Muscle of leg (tissue), 16 donors: ENCODE measurements at places on chromosomes 7 and 10. TPM values are rescaled to one million over a fixed set of nuclear protein-coding genes. Genes with fewer than 3 reads are reported as not detected.

DNA sequence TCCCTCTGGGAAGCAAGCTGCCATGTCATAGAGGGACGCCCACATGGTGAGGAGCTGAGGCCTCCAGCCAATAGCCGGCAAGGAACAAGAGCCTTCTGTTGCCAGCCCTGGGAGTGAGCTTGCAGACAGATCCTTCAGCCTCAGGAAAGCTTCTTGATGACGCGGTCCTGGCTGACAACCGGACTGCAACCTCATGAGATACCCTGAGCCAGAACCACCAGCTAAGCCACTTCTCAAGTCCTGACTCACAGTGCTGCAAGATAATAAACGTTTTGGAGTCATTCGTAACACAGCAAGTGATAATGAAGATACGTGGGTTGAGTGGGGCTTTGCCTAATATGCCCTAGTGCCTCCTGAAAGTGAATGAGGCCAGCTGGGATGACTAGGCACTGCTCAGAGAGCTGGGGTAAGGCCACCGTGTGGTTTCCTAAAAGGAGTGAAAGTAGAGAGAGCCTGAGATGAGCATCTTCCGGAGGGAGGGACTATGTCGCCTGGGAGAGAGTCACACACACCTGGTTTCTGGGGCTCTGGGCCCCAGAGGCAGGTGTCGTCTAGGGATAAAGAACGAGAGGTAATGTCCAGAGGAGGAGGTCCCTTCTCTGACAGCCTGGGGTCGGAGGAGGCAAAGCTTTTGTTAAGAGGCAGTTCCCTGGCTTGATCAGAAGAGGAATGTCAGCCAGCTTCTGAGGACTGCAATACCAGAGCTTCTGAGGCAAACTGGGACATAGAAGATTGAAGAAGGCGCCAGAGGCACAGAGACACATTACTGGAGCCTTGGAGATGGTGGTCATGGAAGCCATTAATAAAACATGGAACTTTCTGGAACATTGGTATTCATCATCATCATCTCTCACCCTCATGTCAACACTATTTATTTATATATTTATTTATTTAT is 53.6 kb downstream of the PYROXD2 start:
- peak; percentile 84 for DNase-seq

- DNase-seq: peak; percentile 68
Measured at GRCh38 chr10:110081911-110082310, 74.1 kb downstream of the ADD3 start.

DNA sequence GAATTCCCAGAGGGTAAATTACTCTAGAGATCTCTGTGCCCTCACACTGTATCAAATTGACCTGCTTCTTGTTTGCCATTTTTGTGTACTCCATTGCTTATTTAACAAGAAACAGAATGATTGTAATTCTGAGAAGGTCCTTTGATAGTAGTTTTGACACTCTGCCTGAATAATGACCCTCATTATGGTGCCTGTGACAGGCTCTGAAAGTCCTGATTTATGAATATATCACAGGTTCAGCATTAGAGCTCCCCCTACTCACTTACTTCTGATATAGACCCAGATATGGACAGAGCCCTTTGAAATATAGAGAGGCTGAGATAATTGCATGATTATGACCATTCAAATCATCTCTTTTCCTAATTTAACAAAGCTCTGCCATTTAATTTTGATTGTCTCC is 465.2 kb downstream of the MDFIC start:
- no peak for DNase-seq

GRCh38 chr7:103752995-103753394 is 236.5 kb downstream of the RELN start:
- no peak for DNase-seq

GRCh38 chr10:18162021-18162627 is 21.9 kb downstream of the CACNB2 start:
- no peak for DNase-seq

DNA sequence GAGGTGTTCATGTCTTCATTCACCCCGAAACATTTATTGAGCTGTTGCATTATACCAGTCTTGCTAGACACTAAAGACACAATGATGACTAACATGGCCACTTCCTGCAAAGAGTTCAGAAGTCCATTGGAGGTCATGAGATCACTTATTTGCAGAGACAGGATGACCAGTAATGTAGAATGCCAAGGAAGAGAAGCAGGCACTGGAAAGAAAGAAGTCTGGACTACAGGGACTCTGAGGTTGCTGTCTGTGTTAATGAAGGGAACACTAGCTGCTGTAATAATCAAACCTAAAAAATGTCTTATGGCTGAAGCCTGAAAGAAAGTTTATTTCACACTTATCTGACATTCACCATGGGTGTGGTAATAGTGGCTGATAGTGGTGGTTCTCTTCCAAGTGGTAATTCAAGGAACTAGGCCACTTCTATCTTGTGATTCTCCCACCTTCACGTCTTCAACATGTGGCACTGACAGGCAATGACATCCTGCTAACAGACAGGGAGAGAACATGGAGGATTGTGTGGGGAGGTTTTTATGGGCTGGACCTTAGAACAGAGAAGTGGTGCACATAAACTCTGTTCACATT is 89.2 kb upstream of the MKLN1 start:
- DNase-seq: no peak

GRCh38 chr10:33279276-33279675 is 55.2 kb downstream of the NRP1 start:
- DNase-seq: no peak

- DNase-seq: no peak
Measured at GRCh38 chr7:2028733-2029132, 204.0 kb downstream of the MAD1L1 start.

DNA sequence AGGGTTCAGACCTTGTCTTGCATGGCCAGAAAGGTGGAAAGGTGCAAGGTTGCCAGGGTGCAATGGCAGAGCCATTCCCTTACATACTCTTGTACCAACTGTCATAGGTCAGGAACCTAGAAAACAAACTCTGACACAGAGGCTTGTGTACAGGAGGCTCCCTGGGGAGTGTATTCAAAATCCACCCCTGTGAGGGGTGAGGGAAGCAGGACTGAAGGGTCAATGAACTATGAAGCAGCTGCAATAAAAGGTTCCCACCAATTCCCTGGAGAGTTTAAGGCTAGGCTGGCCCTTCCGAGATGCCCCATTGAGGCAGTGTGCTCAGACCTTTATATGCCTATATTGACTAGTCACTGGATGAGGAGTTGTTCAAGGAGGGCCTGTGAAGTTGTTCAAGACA is 13.9 kb upstream of the CUZD1 start:
- no peak for DNase-seq

DNA sequence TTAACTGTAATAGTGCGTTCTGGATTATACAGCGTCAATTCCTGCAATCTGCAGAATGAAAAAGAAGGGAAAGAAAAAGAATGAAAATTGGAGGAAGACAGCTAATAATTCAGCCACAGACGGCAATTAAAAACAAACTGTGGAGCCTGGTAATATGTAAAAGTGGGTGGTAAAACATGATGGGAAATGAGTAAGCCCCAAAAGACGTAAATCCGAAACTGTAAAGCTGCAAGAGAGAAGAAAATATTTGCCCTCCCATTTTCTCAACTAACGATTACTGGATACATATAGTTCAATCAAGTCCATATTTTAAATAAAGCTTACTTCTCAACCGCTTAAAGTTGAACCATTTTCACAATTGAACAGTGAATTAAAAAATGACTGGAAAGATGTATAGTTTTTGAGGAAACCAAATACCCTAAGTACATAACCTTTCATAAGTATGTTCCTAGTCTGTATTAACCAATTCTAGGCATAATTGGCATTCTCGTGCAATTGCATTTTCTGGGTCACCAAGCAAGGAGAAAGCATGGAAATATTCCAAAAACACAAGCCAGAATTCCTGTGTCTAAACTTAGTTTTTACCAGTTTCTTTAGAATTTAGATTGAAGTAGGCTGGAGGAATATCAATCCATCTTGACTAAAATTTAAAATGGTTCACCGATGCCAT is 44.8 kb downstream of the MALSU1 start:
- DNase-seq: no peak

DNA sequence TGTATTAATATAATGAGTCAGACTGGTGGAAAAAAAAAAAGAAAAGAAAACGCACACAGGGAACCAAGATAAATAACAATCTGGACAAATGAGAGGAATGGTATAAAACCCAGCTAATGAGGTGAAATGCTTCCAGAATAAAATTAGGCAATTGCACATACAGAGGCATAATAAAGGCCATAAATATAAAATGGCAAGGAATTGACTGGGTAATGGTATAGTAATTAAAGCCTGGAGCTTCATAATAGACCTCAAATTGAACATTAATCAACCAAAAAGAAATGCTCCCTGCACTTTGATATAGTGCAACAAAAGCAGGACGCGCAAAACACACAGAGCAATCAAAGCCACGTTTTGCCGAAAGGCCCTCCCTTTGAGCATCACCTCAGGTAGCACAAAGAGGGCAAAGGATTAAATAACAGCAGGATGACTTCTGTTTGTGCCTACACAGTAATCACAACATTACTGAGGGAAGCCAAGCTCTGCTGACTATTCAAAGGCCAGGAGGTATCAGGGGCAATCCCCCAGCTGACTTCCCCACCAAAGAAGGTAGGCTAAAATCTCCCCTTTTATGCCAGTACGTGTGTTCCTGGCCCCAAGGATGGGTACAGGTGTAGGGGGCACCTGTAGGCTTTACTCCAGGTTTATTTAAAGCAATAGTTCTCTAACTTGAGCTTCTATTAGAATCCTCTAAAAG is 343.7 kb downstream of the ELMO1 start:
- no peak for DNase-seq

DNA sequence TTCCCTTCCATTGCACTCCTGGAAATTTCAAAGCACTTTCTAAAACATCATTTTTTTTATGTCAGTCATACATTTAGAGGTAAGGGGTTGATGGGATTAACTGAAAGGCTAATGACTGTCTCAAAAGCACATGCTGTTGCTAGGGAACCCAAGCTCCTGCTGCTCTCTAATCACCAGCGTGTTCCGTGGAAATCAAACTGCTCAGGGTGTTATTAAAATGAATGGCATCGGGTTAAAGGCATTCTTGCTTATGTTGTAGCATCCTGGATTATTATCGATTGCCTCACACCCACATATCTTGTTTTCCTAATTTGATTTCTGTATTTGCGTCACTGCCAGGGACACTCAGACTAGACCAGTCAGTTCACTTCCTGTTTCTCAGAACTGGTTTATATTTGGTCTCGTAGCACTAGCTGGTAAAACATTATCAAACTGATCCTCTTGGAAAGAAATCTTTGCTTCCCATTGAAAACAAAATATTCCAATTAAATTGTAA is 216.5 kb upstream of the MKLN1 start:
- peak; percentile 43 for DNase-seq

Gene ZNF365
- 0.13 TPM for total RNA-seq

Gene RARRES2
- total RNA-seq: 43.4 TPM

Gene TAS2R41
- not detected for total RNA-seq

Gene GDF2
- total RNA-seq: not detected

Gene MSMB
- total RNA-seq: not detected

Gene FAM25C
- not detected for total RNA-seq

Gene PON1
- 0.31 TPM for total RNA-seq
